ENCODE measurements at places on chromosomes 13 and 19.
A peak's percentile ranks its signal among the peaks of the same experiment; 100 is the strongest.

DNA sequence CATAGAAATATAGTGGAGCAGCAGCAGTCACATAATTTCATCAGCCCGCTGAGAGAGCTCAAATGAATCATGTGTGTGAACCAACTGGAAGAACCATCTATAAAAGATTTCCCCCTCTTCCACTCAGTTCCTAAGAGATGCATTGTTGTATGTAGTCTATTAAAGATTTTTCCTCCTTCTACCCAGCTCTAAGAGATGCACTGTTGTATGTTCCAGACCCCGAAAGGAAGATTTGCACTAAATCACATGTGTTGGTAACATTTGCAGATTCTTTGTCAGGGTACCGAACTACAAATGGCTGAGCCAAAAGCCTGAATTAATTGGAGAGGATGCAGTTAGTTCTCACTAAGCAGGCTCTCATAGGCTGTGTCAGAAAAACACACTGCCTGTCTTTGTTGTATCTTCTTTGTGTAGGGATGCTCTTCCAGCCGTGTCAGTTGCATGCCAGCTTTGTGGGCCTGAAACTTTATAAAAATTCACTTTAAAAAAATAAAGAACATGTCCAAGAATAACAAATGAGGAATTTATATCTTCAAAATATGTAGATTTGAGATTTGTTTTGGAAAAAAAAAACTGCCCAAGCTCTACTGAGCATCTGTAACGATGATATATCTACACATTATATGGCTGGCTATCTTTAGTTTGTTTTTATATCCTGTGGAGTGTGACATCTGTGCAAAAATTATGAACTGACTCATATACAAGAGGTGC lies 223.1 kb downstream of the MZT1 start:
- DNase-seq, result no peak

GRCh38 chr19:13053761-13054625 lies 48.7 kb downstream of the LYL1 start:
- DNase-seq, result peak; percentile 89

DNA sequence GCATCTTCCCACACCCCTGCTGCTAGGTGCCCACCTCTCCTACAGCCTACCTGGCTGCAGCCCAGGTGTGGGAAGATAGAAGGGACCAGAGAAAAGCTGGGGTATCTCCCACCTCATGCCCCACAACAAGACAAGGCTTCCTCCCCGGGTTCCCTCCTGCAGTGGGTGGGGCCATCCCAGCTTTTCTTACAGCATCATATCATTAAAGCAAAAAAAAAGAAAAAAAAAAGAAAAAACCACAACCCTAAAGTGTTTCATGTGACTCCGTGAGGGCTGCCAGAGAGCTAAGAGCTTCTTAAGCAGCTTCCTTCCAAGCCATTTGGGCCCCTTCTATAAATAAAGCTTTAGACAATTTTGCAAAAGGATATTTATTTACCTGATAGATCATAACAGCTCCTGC lies 455.4 kb upstream of the TSHZ3 start:
- DNase-seq, result no peak

DNA sequence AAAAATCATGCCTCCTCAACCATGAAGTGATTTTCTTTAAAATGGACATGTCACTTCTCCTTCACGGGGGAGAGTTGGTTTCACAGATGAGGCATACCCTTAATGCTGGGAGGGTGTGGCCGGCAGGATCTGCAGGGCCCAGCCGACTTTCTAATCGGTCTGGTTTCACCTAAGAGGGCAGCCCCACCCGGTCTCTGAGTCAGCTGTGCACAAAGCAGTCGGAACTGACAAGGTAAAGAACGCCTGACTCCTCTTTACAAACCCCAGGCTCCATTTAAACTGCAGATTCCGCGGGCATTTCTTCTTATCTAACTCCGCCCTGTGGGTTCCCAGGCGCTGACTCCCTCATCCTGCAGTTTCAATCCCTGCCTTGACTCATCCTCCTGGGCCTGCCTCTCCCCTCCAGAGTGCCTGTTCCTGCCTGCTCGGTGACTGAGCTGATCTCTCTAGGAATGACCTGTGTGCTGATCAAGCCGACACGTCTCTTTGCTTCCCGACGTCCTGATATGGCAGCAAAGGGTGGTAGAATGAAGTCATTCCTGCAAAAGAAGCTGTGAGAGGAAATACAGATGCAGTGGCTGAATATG lies 63.4 kb downstream of the EFNB2 start:
- peak; percentile 23 for DNase-seq

- no peak for DNase-seq
These were observed 62.8 kb upstream of the MYO16 start for GRCh38 chr13:108566413-108567170.
